ENCODE measurements at places on chromosomes 7 and 10.
A peak's percentile ranks its signal among the peaks of the same experiment; 100 is the strongest.

DNA sequence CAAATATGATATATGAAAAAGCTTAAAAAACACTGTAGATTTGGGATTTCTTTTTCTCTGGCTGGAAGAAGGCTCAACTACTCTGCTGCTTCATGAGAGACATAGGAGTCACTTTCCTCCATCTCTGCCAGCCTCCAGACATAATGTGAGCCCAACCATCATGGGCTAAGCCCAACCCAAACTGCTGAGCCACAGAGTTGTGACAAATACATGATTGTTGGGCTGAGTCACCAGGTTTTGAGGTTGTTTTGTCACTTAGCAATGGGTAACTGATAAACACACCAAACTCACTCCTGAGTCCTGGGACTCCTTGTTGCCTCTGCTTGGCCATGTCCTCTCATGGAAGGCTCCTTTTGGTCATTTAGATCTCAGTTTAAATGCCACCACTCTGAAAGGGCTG lies 381.8 kb upstream of the FZD8 start:
- DNase-seq, result peak; percentile 2

GRCh38 chr7:104017001-104017400 lies 27.5 kb upstream of the RELN start:
- no peak for DNase-seq

- no peak for DNase-seq
These were observed 3.5 kb downstream of the TSC22D4 start for GRCh38 chr7:100475549-100475948.

- peak; percentile 51 for DNase-seq
These were observed 35.5 kb downstream of the PPP1R3C start for GRCh38 chr10:91597197-91597881.

DNA sequence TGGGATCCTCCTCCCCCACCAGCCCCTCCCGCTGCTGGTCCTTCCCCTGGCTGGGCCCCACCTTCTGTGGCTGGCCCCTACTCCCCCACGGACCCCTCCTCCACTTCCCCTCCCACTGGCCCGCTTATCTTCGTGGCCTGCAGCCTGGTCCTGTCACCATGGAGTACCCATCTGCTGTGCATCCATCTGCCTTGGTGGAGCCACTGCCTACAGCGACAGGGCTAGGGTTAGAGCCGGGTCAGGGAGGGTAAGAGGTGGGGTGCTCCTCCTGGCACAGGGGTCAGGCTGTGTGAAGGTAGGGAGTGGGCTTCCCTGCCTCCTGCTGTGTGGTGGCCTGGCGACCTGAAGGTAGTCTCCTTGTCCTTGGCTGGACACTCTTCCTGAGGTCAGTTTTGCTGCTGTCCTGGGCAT lies 5.2 kb downstream of the ADCY1 start:
- no peak for DNase-seq

DNA sequence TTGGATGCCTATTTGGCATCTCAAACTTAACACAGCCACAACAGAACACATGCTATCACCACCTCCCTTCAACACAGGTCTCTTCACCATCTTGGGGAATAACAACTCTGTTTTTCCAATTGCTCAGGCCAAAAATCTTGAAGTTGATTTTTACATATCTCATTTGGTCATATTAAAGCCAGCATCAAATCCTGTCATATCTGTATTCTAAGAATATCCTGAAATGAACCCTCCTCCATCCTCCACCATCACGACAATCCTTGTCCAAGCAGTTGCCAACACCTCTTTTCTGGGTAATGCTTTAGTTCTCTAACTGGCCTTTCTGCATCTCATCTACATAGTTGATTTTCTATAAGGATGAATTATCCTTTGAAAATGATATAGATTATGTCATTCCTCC lies 168.7 kb downstream of the GPR37 start:
- no peak for DNase-seq

DNA sequence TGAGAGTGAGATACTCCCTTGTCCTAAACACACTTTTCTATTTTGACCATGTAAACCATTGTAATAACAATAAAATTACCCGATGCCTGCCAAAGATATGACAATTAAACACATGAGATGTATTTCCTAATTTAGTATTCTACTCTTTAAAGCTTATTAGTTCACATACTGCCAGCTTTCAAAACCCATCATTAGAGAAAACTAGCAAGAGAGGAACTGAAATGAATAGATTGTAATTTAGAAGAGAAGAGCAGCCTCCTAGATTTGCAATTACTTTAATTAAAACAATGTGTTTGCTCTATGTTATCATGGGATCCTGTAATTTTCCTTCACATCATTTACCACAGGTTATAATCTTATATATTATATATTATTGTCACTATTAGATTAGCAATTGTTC lies 428.2 kb downstream of the THSD7A start:
- DNase-seq, result no peak

GRCh38 chr10:128364631-128365030 lies 238.4 kb upstream of the MKI67 start:
- no peak for DNase-seq
